ENCODE measurements at places on chromosomes 13 and 19.

- no peaks in the 10 kb centered on the region for H3K27me3 ChIP-seq
- peaks cover 27% of the 10 kb centered on the region for H3K4me1 ChIP-seq
- no peak overlapping the region for H3K27ac ChIP-seq
- H3K4me3 ChIP-seq = no peak overlapping the region
- no peak for DNase-seq
Measured at GRCh38 chr13:113559061-113559460, 25.5 kb upstream of the TFDP1 start.

- no peak overlapping the region for H3K27ac ChIP-seq
- no peaks in the 10 kb centered on the region for H3K36me3 ChIP-seq
- H3K27me3 ChIP-seq = no peaks in the 10 kb centered on the region
- no peak overlapping the region for H3K4me3 ChIP-seq
Measured at GRCh38 chr13:73416093-73416492, 357.3 kb downstream of the KLF5 start.

- H3K27ac ChIP-seq = no peak overlapping the region
- no peaks in the 10 kb centered on the region for H3K27me3 ChIP-seq
- H3K36me3 ChIP-seq = no peaks in the 10 kb centered on the region
- no peak overlapping the region for H3K4me3 ChIP-seq
Measured at GRCh38 chr19:51252306-51253079, 1.6 kb downstream of the SIGLECL1 start.

GRCh38 chr19:15129856-15130585 lies 22.8 kb downstream of the SYDE1 start:
- no peak for DNase-seq
- peaks cover 8% of the 10 kb centered on the region for H3K4me1 ChIP-seq
- no peaks in the 10 kb centered on the region for H3K27me3 ChIP-seq
- no peak overlapping the region for H3K27ac ChIP-seq
- H3K4me3 ChIP-seq = no peak overlapping the region
- H3K36me3 ChIP-seq = no peaks in the 10 kb centered on the region

- no peak overlapping the region for H3K4me3 ChIP-seq
- peaks cover 12% of the 10 kb centered on the region for H3K36me3 ChIP-seq
- H3K27ac ChIP-seq = no peak overlapping the region
- no peak for DNase-seq
Measured at GRCh38 chr19:8261881-8262280, 46.3 kb downstream of the CD320 start.
